Stimulated activated CD4-positive, alpha-beta T cell treated with anti-CD3 and anti-CD28 coated beads, Interleukin-1b, Interleukin-23, amount 100 ng/mL, for 4 hours (primary cell): ENCODE measurements at places on chromosomes 5 and 9.

GRCh38 chr9:125066839-125067619, 76.3 kb downstream of the SCAI start:
- no peak for DNase-seq

DNA sequence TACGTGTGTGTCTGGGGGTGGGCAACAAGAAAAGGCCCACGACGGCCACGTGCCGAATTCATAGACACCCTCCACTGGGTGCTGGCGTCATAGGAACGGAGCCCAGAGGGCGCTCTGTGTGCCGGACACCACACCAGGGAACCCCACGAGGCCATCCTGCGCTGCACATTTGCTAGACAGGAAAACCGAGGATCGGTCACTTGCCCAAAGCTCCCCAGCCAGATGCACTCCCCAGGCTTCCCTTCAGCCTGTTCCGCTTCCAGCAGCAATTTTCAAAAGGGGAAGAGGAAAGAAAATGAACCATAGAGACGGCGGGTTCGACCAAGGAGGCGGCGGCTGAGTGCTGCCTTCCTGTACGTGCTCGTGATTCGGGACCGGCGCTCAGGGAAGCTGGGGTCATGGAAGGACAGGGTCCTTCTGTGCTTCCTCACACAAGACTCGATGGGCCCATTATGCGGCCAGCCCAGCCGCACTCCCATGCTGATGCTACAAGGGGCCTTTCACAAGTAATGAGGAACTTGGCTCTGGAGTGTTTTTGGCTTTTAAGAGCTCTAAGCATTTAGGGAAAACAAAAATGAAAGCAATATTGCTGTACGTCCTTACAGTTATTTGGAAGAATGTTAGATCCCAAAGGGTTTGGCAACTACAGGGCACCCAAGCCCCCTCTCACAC, 124.6 kb upstream of the SARDH start:
- no peak for DNase-seq

DNA sequence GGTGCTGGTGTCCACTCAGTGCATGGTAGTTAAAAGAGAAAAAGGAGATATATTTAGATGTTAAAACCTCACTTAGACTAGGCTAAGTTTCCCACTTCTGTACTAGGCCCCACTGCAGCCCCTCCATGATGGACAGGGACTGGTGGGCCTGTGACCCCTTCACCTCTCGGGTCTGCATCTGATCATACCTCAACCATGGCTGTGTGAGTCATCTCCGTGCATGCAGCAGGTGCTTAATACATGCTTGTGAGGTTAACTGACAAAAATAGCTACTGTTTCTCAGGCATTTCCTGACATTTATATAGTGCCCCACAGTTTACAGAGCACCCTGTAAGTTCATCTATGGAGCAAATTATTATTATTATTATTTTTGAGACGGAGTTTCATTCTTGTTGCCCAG, 8.4 kb upstream of the URM1 start:
- DNase-seq: no peak

DNA sequence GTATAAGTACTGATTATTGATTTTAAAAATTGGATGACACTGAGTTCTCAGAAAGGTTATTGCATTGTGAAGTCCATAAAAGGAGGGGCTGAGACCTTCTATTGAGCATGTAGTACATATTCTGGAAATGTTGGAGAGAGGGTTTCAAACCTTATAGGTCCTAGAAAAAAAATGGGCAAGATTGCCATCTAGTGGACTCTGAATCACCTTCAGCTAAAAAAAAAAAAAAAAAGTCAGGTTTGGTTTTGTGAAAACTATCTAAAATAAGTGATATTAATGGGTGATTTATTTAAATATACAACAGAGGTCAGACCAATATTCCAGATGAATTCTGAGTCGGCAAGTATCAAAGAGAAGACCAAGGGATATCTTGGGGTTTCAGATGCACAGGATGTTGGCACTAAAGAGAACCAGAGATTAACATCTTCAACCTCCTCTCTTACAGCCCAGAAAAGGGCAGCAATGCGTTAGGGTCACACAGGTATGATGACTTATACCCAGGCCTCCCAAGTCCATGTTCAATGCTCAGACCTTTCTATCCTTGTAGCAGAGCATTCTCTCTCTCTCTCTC, 109.8 kb upstream of the NMUR2 start:
- DNase-seq: no peak

DNA sequence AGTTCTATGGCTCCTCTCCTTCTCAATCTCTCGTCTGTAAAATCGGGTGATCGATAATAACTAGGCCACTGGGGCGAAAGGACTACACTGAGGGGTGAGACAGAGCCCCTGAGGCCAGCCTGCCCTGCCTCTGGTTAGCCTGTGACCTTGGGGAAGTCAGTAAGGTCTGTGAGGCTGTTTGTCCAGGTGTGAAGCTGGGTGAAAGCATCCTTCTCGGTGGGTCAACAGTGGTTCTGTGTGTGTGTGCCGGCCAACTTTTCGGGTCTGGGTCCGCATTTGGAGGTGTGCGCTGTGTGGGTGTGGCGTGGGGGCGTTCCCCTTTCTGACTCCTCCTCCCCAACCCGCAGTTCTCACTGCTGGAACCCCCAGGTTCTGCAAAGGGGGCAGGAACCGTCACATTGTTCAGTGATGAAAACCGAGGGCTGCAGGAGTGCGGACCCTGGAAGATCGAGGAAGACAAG, 5.0 kb upstream of the RNF44 start:
- peak; percentile 60 for DNase-seq

DNA sequence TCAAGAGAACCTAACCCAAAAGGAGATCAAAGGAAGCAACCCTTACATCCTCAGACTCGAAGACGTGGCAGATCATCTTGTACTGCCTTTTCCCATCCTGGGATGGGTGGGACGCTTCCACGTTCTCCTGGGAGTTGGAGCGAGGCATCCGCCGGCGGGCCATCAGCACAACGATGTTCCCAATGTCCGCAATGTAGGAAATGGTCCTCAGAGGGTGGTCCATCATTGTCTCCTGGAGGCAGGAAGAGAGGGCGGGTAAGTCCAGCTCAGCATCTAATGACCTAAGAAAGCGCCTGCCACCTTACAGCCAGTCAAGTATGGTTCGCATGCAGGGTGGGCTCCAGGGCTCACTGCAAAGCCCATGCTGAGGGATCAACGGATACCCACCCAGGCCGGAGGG, 131.2 kb downstream of the ENTREP1 start:
- DNase-seq: no peak

GRCh38 chr9:93125331-93125894, 8.6 kb downstream of the NINJ1 start:
- no peak for DNase-seq

GRCh38 chr9:28001096-28001495, 427.8 kb upstream of the C9orf72 start:
- no peak for DNase-seq

- no peak for DNase-seq
These were observed 32.5 kb downstream of the COL27A1 start for GRCh38 chr9:114187827-114188226.
